ENCODE measurements at places on chromosomes 3 and 15. TPM values are rescaled to one million over a fixed set of nuclear protein-coding genes. Genes with fewer than 3 reads are reported as not detected.
A peak's percentile ranks its signal among the peaks of the same experiment; 100 is the strongest.

CPNE4 gene
- not detected for total RNA-seq

KCTD6 gene
- 5.0 TPM for total RNA-seq

GHSR gene
- total RNA-seq: not detected

P2RY1 gene
- total RNA-seq: 0.11 TPM

NT5DC2 gene
- total RNA-seq: 2.5 TPM

GRCh38 chr3:67863869-67864268, 209.5 kb upstream of the SUCLG2 start:
- no peaks in the 10 kb centered on the region for H3K27me3 ChIP-seq
- no peak for DNase-seq
- no peak overlapping the region for H3K4me3 ChIP-seq
- H3K36me3 ChIP-seq: no peaks in the 10 kb centered on the region
- no peak overlapping the region for H3K27ac ChIP-seq
- H3K4me1 ChIP-seq: no peaks in the 10 kb centered on the region

DNA sequence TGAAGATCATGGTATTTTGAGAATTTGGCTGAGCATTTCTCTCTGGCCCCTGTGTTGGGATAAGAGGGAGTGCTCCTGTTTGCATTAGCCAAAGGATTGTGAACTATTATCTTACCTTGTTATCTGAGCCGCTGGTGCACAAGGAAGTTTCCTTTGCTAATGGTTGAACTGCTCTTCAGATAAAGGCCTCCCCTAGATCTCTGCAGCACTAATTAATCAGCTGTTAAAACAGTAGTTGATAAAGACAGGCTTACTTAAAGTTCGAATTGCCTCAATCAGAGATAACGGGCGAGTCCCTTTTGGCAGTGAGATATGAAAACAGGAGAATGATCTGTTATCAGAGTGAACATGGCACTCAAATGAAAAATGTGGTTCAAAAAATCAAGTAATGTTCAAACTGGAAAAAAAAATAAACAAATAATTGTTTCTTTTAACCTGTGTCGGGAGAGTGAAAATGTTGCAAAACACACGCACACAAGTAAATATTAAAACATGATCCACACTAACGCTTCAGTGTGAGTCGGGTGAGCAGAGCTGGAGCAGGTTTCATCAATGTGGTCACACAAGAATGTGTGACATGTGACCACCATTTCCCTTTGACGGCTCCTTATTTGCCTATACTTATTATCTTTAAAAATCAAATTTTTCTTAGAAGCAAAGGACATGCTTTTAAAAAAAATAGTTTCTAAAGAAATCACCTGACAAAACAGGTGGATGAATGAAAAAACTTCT, 469.1 kb downstream of the SOX2 start:
- H3K4me1 ChIP-seq: no peaks in the 10 kb centered on the region
- DNase-seq: no peak
- no peak overlapping the region for H3K4me3 ChIP-seq
- H3K27me3 ChIP-seq: no peaks in the 10 kb centered on the region
- no peak overlapping the region for H3K27ac ChIP-seq

DNA sequence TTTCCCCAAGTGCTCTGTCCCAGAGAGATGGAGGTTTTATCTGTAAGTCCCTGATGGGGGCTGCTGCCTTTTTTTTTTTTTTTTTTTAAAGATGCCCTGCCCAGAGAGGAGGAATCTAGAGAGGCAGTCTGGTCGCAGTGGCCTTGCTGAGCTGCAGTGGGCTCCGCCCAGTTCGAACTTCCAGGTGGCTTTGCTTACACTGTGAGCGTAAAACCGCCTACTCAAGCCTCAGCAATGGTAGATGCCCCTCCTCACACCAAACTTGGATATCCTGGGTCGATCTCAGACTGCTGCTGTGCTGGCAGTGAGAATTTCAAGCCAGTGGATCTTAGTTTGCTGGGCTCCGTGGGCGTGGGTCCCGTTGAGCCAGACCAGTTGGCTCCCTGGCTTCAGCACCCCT, 51.6 kb downstream of the SLC2A2 start:
- no peaks in the 10 kb centered on the region for H3K36me3 ChIP-seq
- H3K4me1 ChIP-seq: no peaks in the 10 kb centered on the region
- no peak for DNase-seq
- no peaks in the 10 kb centered on the region for H3K27me3 ChIP-seq
- no peak overlapping the region for H3K27ac ChIP-seq
- no peak overlapping the region for H3K4me3 ChIP-seq

DNA sequence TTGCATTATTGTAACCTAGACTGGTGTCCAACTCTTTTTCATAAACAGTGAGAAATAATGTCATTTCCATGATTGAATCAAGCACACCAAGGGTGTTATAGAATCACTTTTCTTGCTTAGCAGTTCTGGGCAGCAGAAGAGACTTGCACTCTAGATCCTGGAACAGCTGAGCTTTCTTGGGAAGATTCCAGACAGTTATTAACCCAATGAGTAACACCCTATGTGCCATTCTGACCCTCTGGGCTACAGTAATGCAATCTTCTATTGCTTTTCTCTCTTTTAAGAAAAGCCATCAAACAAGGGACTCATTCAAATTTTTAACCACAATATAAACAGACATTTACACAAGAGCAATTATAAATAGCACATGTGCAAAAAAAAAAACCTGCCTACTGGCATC, 39.3 kb upstream of the USP3 start:
- DNase-seq: no peak
- no peaks in the 10 kb centered on the region for H3K27me3 ChIP-seq
- H3K4me1 ChIP-seq: peaks cover 15% of the 10 kb centered on the region

GRCh38 chr3:142577696-142578328, 721 bp downstream of the ATR start:
- peak overlapping the region; percentile 90 for H3K27ac ChIP-seq
- peak overlapping the region; percentile 95 for H3K4me3 ChIP-seq
- H3K27me3 ChIP-seq: no peaks in the 10 kb centered on the region
- peaks cover 15% of the 10 kb centered on the region for H3K4me1 ChIP-seq
- H3K36me3 ChIP-seq: peaks cover 4% of the 10 kb centered on the region

GRCh38 chr3:115698851-115699591, 75.7 kb downstream of the GAP43 start:
- no peaks in the 10 kb centered on the region for H3K36me3 ChIP-seq
- peak; percentile 21 for DNase-seq
- no peak overlapping the region for H3K27ac ChIP-seq
- H3K4me1 ChIP-seq: no peaks in the 10 kb centered on the region
- H3K4me3 ChIP-seq: no peak overlapping the region

DNA sequence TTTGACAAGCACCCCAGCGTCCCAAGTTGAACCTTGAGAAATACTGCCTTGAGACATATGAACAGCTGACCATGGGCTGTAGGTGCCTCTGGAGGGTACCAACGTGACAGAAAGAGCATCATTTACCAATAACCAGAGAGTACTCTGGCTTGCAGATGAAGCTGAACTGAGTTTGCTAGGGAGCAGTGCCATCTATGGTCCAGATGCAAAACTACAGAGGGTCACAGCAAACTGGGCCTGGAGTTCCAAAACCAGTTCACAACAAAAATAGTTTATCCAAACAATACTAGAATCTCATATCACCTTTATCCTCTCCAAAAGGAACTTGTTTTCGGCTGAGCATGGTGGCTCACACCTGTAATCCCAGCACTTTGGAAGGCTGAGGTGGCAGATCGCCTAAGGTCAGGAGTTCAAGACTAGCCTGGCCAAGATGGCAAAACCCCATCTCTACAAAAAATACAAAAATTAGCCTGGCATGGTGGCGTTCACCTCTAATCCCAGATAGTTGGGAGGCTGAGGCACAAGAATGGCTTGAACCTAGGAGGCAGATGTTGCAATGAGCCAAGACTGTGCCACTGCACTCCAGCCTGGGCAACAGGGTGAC, 69.3 kb downstream of the CHAC1 start:
- H3K4me1 ChIP-seq: no peaks in the 10 kb centered on the region
- peak; percentile 7 for DNase-seq
- H3K27me3 ChIP-seq: no peaks in the 10 kb centered on the region
- H3K36me3 ChIP-seq: peaks cover 67% of the 10 kb centered on the region
- H3K27ac ChIP-seq: no peak overlapping the region
- H3K4me3 ChIP-seq: no peak overlapping the region

DNA sequence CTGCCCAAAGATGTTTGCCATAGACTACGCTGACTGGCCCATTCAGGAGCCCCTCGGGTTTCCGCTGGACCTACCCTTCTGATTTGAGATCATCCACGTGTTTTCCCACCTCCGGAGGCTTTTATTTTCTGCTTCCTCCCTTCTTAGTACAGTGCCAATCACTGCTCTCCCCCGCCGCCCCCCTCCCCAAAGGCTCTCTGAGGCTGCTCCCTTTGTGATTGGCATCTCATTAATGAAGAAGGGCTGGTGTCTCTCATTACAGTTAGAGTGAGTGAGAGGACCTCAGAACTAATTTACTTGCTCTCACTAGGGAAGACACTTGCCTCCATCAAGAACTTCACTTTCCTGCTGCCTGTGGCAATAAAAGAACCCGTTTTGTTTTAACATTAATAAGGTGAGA, 284.7 kb upstream of the ICE2 start:
- no peaks in the 10 kb centered on the region for H3K36me3 ChIP-seq
- H3K27ac ChIP-seq: no peak overlapping the region
- no peak overlapping the region for H3K4me3 ChIP-seq
- DNase-seq: no peak

DNA sequence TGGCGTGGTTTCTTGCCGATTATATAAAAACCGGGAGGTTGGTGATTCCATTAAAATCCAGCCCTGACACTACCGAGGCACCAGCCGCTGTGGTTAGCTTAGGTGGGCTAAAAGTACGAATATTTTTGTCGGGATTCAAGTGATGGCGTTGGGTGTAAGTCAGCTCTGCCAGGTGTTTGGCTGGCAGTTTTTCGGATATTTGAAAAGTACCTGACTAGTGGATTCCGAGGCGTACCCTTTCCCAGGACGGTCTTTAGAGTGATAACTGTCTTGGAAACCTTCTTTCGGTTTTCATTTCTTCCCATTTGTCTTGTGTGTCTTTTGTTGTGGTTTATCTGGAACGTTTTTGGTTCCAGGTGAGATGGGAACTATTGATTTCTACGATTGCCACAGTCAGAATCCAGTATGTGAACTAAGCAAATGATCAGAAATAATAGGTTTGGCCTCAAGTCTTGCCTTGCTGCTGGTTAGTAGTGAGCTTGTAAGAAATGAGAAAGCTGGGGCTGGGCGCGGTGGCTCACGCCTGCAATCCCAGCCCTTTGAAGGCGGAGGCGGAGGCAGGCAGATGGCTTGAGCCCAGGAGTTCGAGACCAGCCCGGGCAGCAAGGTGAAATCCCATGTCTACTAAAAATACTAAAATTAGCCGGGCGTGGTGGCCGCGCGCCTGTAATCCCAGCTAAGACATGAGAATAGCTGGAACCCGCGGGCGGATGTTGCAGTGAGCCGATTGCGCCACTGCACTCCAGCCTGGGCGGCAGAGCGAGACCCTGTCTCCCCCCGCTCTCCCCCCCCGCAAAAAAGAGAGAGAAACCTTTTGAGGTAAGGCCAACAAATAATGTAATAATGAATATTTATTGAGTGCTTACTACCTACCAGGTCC, 1.4 kb downstream of the FYTTD1 start:
- H3K27ac ChIP-seq: peak overlapping the region; percentile 82
- peak overlapping the region; percentile 85 for H3K4me3 ChIP-seq
- H3K36me3 ChIP-seq: no peaks in the 10 kb centered on the region
- H3K27me3 ChIP-seq: no peaks in the 10 kb centered on the region

- no peak overlapping the region for H3K4me3 ChIP-seq
- H3K27me3 ChIP-seq: no peaks in the 10 kb centered on the region
- H3K27ac ChIP-seq: no peak overlapping the region
Measured at GRCh38 chr3:97910931-97911351, 61.3 kb downstream of the RIOX2 start.

DNA sequence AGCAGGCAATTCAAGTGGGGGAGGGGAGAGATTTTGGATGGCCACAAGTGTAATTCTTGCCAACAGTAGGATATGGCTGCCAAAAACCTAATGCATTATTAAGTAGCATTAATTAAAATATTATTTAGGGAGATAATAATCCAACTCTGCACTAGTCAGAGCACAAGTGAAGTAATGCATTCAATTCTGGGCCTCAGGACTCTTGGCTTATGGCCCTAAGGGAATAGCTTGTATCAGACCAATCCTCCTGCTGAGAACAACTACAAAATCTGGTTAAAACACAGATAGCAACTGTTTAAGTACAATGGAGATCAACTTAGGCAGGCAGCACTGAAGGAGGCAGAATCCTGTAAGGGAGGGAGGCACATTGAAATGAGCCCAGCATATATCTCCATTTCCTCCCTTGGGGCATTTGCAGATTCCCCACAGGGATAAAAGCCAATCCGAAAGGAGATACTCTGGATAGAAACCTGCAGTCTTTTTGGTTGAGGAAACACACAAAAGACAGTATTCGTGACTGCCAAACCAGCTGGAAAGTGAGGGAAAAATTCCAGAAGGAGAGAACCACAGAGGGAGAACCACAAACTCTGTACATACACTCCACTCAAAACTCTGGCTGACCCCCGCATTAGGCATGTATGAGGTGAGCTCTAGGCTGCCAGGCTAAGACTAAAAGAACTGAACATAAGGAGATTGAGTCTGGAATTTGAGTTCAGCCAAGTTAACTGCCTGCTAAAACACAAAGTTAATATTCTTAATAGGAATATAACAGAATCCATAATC, 57.4 kb downstream of the ETFA start:
- DNase-seq: no peak
- no peak overlapping the region for H3K27ac ChIP-seq
- no peaks in the 10 kb centered on the region for H3K27me3 ChIP-seq
- peaks cover 6% of the 10 kb centered on the region for H3K36me3 ChIP-seq
- H3K4me1 ChIP-seq: no peaks in the 10 kb centered on the region

- peaks cover 4% of the 10 kb centered on the region for H3K27me3 ChIP-seq
- no peak for DNase-seq
- H3K36me3 ChIP-seq: no peaks in the 10 kb centered on the region
- no peak overlapping the region for H3K27ac ChIP-seq
- no peak overlapping the region for H3K4me3 ChIP-seq
- no peaks in the 10 kb centered on the region for H3K4me1 ChIP-seq
Measured at GRCh38 chr3:197368821-197369220, 70.4 kb upstream of the DLG1 start.

DNA sequence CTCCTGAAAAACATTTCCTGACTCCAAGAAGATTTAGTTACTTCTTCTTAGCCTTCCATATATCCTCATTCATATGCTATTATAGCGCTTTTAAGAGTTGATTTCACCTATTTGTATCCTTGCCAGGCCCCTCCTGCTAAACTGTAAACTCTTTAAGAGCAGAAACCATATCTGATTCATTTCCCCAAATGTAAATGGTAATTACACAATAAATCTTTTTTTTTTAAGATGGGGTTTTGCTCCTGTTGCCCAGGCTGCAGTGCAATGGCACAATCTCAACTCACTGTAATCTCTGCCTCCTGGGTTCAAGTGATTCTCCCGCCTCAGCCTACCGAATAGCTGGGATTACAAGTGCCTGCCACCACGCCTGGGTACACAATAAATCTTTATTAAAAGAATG, 4.5 kb downstream of the DLEC1 start:
- no peak for DNase-seq
- no peak overlapping the region for H3K4me3 ChIP-seq
- no peaks in the 10 kb centered on the region for H3K36me3 ChIP-seq
- peaks cover 23% of the 10 kb centered on the region for H3K4me1 ChIP-seq

DNA sequence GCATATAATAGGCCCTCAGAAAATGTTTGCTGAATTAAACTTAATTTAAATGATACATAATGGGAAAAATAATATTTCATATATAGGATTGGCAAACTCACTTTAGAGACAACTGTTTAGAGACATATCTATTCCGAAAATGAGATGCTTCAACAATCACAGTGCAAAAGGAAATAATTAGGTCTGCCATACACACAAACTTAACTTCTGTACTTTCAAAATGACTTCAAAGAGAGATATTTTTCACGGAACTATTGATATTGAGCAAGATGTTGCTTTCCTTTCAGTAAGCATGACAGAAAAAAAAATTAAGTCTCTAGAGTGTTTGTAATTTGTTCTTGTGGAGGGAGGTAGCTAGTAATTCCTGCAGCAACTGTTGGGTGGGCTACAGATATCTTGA, 769.5 kb downstream of the TUSC7 start:
- DNase-seq: no peak
- no peak overlapping the region for H3K27ac ChIP-seq
- H3K4me1 ChIP-seq: no peaks in the 10 kb centered on the region
- no peaks in the 10 kb centered on the region for H3K27me3 ChIP-seq
- no peak overlapping the region for H3K4me3 ChIP-seq
- H3K36me3 ChIP-seq: no peaks in the 10 kb centered on the region

Data from CD4-positive, alpha-beta T cell (primary cell).